Fibroblast of the aortic adventitia (primary cell): ENCODE measurements at places on chromosomes 2 and 18. TPM values are rescaled to one million over a fixed set of nuclear protein-coding genes. Genes with fewer than 3 reads are reported as not detected.

GRCh38 chr2:34123996-34124785 is 525.1 kb upstream of the FAM98A start:
- no peak for DNase-seq

- peak; percentile 40 for DNase-seq
Measured at GRCh38 chr2:55159037-55159651, 72.9 kb downstream of the CLHC1 start.

ZEB2 gene
- total RNA-seq, result 104 and 129 TPM in 2 replicates

GRHL1 gene
- total RNA-seq, result 1.3 TPM in 1 of 2 replicates, not detected in the other

FIGN gene
- total RNA-seq, result 2.5 and 4.1 TPM in 2 replicates

DNA sequence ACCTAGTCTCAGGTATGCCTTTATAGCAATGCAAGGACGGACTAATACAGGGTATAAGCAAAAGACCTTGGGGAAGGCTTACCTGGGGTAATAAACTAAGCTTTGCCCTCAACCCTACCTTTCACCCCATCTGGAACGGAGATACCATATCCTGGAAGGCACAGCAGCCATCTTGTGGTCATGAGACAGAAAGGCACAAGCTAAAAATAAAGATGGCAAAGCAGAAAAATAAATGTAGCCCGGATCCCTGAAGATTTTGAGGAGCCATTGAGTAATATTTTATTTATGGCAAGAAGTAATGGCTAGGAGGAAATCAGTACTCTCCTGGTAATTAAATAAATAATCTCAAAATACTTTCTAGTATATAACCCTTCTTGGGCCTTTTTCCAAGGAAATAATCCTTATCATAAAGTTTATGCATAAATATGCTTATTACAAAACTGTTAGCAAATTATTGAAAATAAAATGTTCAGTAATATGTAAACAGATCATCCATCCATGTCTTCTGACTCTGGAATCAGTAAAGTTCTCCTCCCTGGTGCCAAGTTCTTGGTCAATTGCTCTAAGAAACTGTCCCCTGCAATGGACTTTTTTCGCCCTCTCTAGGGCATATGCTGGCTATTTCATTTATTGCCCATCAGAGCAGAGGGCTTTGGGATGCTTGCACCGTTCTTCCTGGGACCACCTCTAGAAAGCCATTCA is 198.7 kb downstream of the SPP2 start:
- peak; percentile 33 for DNase-seq

DNA sequence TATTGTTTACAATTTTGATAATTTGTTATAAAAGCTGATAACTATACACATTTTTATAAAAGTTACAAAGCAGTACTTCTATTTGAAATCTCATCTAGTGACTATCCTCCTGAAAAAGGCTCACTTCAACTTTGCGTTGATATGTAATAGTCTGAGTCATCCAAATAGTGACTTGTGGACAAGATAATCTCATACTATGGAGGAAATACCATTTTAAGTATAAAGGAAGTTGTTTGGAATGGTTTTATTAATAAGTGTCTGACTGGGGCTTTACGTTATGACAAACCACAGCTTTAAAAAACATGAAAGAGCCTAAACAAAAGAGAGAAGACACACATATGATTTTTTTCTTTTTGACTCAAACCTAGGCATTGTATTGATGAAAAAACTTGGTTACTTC is 272.3 kb upstream of the COL3A1 start:
- peak; percentile 25 for DNase-seq

DNA sequence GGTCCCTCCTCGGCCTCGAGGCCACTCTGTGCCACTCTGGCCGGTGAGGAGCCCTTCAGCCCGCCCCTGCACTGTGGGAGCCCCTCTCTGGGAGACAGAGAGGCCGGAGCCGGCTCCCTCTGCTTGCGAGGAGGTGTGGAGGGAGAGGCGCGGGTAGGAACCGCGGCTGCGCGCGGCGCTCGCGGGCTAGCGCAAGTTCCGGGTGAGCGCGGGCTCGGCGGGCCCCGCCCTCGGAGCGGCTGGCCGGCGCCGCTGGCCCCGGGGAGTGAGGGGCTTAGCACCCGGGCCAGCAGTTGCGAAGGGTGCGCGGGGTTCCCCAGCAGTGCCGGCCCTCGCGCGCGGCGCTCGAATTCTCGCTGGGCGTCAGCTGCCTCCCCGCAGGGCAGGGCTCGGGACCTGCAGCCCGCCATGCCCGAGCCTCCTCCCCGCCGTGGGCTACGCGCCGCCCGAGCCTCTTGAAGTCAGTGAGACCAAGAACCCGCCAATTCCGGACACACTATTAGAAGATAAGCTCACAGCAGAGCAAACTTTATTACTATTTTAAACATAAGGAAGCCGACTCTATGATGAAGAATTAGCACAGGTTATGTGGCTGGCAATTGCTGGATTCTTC is 825.8 kb upstream of the FANCL start:
- no peak for DNase-seq

GRCh38 chr2:101827246-101827645 is 129.7 kb downstream of the MAP4K4 start:
- peak; percentile 86 for DNase-seq

DNA sequence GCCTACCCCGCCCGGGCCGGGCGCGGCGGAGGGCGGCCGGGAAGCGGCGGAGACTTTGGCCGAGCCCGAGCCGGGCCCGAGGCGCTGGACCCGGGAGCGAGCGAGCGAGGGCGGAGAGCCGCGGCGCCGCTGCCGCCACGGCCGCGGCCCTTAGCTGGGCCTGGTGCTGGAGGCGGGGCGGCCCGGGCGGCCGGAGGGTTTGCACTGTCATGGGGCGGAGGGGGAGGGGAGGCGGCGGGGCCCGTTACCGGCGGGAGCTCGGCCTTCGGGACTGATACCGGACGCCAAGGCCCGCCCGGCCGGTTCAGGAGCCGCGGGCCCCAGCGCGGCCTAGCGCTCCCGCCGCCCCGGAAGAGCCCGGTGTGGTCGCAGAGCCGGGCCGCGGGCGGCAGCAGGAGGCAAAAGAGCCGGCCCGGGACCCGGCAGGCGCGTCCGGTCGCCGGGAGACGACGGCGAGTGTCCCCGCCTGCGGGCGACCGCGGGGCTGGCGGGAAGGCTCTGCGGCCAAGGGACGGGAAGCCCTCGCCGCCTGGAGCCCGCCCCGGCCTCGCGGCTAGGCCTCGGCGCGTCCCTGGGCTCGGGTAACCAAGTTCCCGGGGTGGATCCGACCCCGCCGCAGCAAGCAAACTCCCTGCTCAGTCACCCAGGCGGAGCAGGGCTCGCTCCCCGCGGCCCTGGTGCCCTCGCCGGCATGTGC is 697 bp downstream of the KCMF1 start:
- DNase-seq, result peak; percentile 27

- DNase-seq, result no peak
Measured at GRCh38 chr2:15772086-15772595, 168.2 kb upstream of the MYCN start.

UGT1A9 gene
- not detected in 2 replicates for total RNA-seq

SEPTIN10 gene
- 137 and 145 TPM in 2 replicates for total RNA-seq

DNA sequence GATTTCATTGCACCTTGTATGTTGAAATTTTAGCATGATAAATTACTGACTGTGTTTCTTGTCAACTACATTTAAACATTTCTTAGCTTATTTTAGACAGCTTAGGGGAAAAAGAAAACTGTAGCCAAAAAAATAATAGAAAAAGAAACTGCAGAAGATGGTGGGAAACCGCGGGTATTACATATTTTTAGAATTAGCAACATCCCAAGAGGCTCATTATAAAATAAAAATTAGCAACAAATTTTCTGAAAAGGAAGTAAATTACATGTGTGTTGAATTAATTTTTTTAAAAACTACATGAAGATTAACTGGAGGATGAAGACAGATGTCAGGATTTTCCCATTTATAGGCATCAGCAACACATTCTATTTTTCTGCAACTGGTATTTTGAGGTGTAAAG is 4.3 kb downstream of the PELI1 start:
- no peak for DNase-seq

DNA sequence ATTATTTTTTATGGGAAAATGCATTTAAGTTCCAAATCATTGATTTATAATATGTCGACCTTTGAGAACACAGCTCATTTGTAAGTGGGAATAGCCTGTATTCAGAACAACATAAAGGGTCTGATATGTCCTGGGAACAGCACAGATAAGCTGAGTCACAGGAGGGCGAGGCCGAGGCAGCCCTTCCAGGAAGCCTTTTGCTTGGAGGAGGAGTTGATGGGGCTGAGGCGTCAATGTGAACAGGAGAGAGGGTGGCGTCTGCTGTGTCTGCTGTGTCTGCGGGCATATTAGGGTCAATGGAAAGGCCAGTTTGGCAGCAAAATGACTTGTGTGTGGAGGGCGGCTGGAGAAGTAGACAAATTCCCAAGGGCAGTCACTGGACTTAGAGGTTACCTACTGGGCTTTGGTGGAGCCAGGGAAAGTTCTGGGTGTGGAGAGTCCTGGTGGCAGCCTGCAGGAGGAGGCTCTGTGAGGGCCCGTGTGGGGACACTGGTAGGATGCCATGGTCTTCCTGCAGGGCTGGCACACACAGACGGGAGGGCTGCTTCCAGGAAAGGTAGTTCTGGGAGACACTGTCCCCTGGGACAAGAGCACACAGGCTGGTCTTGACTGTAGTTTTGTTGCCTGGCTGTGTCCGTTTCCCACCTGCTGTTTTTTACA is 128.1 kb downstream of the GLI2 start:
- DNase-seq, result peak; percentile 86

DNA sequence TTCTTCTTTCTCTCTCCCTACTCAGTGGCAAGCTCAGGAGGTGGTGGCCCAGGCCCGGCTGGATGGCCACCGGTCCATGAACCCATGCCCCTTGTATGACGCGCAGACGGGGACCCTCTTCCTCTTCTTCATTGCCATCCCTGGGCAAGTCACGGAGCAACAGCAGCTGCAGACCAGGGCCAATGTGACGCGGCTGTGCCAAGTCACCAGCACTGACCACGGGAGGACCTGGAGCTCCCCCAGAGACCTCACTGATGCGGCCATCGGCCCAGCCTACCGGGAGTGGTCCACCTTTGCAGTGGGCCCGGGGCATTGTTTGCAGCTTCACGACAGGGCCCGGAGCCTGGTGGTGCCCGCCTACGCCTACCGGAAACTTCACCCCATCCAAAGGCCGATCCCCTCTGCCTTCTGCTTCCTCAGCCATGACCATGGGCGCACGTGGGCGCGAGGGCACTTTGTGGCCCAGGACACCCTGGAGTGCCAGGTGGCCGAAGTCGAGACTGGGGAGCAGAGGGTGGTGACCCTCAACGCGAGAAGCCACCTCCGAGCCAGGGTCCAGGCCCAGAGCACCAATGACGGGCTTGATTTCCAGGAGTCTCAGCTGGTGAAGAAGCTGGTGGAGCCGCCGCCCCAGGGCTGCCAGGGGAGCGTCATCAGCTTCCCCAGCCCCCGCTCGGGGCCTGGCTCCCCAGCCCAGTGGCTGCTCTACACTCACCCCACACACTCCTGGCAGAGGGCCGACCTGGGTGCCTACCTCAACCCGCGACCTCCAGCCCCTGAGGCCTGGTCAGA is 1.8 kb downstream of the NEU2 start:
- no peak for DNase-seq

LPIN1 gene
- 50.4 and 157 TPM in 2 replicates for total RNA-seq

- peak; percentile 96 for DNase-seq
Measured at GRCh38 chr18:3447895-3448837, 1.8 kb upstream of the TGIF1 start.

HTR2B gene
- total RNA-seq, result 17.4 and 33.0 TPM in 2 replicates

TMEM182 gene
- total RNA-seq, result 2.1 TPM in 1 of 2 replicates, not detected in the other

DNA sequence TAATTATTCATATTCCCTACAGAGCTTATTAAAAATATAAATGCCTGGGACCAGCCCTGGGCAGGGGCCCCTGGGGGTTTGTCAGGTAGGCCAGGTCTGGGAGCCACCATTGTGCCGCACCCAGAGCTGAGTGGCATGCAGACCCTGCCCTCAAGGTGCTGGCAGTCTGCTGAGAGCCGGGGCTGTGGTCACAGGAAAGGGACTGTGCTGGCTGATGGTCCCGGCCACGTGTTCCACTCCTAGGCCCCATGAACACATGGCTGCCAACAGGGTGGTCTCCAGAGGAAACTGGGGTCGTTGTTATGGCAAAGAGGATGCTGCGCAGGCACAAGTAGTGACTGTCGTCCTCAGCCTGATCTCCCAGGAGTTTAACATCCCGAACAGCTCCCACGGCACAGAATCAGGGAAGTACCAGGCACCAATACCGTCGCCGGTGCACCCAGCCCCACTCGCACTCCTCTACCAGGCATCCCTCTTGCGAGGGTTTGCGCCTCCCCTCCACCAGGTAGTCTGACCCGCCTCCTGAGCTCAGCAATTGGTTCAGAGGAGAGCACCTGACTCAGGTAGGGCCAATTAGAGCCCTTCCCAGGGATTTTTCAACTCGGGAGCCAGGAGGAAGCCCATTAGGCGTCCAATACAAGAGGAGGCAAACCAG is 39.2 kb upstream of the BIN1 start:
- no peak for DNase-seq

NT5DC4 gene
- not detected in 2 replicates for total RNA-seq

- no peak for DNase-seq
Measured at GRCh38 chr2:157258520-157259326, 1.2 kb downstream of the GALNT5 start.

TXNL4A gene
- 54.6 and 62.2 TPM in 2 replicates for total RNA-seq

DNA sequence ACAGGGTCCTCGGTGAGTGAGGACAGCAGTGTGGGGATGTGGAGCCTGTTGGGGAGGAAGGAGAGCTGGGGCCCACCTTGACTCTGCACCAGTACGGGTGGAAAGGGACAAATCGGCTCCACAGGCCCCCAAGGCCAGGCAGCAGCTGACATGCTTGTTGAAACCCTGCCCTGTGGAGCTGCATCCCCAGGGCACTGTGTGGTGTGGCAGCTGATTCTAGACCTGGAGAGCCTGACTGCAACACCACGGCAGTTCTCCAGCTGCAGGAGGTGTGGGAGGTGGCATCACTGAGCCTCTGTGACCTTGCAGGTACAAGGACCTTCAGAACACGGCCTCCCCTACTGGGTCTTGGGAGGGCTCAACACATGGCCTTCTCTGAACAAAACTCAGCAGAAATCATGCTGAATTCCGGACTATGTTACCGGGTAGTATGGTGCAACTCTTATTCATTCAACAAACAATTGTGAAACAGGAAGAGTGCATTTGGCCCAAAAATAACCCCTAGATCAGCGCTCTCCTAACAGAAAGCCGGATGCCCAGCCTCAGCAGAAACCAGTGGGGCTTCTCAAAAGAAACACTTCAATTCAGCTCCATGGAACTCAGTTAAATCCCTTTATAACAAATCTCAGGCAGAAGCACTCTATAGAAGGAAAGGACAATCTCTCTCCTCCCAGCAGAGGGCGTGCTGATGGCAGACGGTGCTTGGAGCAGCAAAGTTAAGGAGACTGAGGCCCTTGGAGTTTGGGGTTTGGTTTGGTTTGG is 104.4 kb upstream of the SALL3 start:
- no peak for DNase-seq

GRCh38 chr2:105175231-105175630 is 66.3 kb upstream of the GPR45 start:
- DNase-seq, result no peak

DNA sequence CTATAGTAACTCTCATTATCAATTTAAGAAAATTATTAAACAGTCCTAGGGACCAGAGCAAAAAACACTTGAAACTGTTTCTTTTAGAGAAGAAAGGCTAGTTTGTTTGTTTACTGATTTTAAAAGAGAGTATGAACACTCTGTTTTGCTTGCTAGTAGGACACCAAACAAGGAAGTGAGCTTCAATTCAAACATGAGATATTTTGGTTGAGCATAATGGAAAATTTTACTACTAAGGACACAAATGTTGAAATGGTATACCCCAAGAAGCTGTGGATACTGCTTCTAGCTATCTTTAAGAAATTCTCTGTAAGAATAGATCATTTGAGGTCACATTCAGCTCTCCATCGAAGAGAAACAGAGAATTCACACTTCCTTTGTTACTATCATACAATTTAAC is 216.3 kb upstream of the SMAD7 start:
- DNase-seq, result no peak
